Activated CD8-positive, alpha-beta memory T cell treated with anti-CD3 and anti-CD28 coated beads for 1 hour (primary cell): ENCODE measurements at places on chromosomes 7 and 10.

GRCh38 chr10:58089739-58090138 lies 178.0 kb downstream of the IPMK start:
- DNase-seq = no peak

GRCh38 chr7:123472327-123472726 lies 62.1 kb downstream of the IQUB start:
- no peak for DNase-seq

DNA sequence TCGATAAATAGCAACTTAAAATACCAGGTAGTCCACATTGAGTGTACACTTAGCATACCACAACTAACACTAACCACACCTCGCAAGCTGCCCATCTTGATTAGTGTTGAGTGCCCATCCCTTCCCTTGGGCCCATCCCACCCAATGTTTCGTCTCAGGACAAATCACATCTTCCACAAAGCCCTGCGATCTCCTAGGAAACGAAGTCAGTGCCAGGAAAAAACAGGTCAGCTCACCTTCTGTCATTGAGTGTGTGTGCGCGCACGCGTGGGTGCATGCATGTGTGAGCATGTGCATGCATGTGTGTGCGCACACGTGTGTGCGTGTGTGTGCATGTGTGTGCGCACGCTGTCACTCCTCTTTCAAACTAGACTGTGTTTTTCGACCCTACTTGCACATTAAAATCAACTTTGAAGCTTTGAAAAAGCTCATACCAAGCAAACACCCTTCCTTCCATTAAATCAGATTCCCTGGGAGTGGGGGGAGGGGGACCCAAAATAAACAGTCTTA lies 48.8 kb upstream of the OPALIN start:
- no peak for DNase-seq

DNA sequence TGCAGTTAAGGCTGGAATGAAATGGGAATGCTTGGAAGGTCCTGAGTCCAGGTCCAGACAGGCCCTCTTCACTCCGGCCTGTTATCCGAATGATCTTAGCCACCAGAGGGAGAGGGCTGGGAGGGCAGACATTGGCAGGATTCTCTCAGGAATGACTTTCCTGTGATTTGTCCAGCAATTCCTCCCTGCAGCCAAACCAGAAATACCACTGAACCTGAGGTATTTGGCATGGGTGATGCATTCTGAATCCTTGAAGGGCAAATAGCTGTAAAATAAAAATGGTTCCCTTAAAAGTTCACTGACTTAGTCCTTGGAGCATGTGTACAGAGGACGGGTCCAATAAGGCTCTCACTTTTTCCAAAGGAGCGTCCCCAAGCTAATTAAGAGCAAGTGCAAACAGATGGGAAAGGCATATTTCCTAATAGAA lies 77.5 kb upstream of the HABP2 start:
- no peak for DNase-seq

DNA sequence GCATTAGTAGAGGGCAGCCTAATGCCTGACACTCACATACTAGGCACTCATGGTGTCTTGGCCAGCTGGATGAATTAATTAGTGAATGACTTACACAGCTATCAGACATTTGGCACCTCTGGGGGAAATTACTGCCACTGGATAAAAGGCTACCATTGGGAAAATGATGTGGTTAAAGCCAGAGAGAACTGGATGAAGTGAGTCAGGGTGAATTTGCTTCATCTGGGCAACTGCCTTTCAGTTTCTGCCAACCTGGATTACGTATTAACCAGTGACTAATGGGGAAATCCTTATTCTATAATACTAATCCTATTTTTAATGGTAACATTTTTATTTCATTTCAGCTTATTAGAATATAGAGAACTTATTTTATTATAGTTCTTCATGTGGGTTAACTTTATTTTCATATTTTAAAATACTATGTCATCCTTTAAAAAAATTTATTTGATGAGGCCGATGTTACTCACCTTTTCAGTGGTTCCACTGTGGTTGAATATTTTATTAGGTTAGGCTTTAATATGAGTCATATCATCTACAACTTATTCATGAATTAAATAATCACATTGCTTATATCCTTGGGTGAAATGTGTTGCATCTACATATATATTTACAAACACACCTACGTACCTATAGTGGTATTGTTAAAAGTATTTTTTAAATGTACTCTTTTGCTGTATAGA lies 85.6 kb upstream of the CAPZA2 start:
- DNase-seq = no peak

DNA sequence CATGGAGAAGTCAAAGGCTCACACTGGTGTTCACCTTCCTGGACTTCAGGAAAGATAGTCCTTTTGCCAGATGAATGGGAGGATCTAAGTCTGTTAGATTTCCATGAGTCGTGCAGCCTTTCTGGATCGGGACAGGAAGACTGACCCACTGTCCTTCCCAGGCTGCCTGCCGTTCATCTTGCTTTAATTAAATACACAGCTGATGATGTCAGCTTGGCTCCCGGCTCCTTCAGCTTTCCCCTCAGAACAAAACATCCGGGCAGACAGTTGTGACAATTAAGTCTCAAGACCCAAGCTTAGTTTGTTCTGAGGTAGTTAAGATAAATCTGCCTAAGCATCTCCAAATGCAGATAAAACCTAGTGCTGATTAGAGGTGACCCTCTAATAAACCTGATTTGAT lies 58.6 kb downstream of the AUTS2 start:
- no peak for DNase-seq

GRCh38 chr10:25176421-25176968 lies 1.7 kb downstream of the GPR158 start:
- no peak for DNase-seq

DNA sequence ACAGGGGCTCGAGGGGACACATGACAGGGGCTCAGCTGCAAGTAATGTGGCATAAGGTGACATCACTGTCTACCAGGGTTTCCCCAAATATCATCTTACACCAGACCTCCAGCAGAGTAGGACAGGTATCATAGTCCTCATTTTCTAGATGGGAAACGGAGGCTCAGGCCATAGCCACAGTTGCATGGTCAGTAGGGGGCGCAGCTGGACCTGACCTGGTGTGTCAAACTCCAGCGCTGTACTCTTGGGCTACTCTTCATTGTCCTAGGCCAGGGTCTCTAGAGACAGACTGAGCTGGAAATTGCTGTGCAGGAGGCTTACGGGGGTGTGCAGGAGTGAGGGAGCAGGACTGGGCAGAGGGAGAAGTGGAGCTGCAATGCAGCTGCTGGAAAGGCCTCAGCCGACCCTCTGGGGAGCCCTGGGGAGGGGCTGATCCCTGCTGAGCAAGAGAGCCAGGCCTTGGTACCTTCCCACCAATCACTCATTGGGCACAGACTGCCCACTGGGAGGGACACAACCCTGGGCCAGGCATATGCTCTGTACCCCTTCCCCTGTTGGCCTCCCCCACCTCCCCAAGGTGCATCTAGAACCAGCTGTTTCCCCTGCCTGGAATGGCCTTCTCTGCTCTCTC lies 89.9 kb downstream of the CDH23 start:
- DNase-seq = no peak

DNA sequence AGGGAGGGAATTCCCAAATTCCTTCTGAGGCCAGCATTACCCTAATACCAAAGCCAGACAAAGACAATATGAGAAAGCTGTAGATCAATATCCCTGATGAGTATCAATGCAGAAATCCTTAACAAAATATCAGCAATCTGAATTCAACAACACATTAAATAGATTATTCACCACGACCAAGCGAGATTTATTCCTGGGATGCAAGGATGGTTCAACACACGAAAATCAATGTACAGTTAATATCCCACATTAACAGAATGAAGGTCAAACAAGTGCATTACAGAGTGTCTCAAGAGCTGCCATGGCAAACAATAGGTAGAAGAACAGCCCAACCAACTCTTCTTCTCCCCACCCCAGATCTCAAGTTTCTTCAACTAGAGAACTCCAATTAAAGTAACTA lies 6.1 kb downstream of the ECD start:
- DNase-seq = no peak

GRCh38 chr7:143258831-143259230 lies 4.4 kb upstream of the GSTK1 start:
- DNase-seq = no peak

- DNase-seq = no peak
Measured at GRCh38 chr7:55472928-55473725, 99.2 kb downstream of the VOPP1 start.

GRCh38 chr7:106073701-106074100 lies 38.4 kb downstream of the SYPL1 start:
- no peak for DNase-seq

DNA sequence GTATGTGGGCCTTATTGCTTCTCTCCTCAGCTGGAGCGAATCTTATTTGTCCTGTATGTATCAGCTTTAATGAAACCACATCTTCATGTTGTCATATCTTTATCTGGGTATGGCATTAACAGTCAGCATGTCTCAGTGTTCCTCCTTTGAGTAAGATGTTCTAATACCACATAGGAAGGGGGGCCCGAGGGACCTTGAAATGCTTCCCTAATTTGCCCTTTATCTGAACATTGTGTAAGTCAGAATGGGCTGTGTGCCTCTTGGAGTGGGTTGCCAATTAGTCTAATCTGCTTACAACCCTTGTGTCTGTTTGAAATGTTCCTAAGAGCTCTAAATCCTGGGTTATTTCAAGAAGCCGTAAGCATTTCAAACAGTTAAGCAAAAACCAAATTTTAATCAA lies 623.8 kb downstream of the SUGCT start:
- DNase-seq = no peak

- DNase-seq = no peak
Measured at GRCh38 chr10:89207801-89208551, 859 bp upstream of the CH25H start.

GRCh38 chr10:44297963-44298362 lies 86.9 kb downstream of the CXCL12 start:
- no peak for DNase-seq

- peak; percentile 11 for DNase-seq
Measured at GRCh38 chr7:50450590-50451032, 461 bp upstream of the FIGNL1 start.

- DNase-seq = no peak
Measured at GRCh38 chr7:22400936-22401553, 44.1 kb upstream of the RAPGEF5 start.
